Cerebellar cortex (tissue), 1 donor: ENCODE measurements at places on chromosomes 2 and 18.
A peak's percentile ranks its signal among the peaks of the same experiment; 100 is the strongest.

DNA sequence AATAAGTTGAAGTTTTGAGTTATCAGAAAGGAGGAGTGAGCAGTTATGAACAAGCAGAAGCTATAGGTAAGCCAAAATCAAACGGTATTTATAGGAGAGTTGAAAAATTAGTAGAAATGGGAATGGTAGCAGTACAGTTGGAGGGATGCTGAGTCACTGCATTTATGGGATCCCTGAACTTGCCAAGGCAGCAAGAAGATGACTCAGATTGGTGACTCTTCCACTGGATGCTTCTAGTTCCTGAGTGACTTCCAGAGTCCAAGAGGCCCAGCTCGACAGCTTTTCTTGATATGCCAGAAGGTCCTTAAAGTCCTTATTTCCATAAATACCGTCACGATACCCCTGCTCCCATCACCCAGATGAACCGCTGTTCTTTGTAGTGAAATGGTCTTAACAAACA, 31.1 kb upstream of the ACTR3 start:
- no peak for DNase-seq

DNA sequence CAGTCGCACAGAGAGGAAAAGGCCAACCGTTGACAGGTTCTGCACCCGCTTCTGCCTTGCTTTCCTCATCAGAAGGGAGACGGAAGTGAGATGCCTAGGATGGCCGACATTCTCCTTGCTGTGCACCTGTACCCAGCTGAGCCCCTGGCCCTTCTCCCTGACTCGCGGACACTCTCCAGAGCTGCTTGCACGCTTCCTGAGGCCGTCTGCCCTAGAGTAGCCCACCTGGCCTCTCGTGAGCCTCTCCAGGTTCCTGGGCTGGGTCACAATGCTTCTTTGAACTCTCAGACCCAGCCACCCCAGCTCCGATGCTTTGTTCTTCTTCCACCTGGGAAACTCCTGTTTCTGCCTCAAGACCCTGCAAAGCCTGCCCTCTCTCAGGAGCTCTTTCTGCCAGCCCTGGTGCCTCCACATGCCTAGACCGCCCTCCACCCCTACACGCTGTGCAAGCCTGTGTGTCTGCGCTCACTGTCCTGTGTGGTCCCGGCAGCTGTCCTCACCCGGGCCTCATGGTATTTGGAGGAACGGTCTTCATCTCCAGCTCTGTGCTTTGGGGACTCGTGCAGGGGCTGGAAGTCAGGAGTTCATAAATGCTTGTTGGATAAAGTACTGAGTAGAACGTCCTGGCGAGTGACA, 345.4 kb upstream of the SALL3 start:
- DNase-seq = no peak

GRCh38 chr2:70738159-70738558, 29.8 kb downstream of the ADD2 start:
- DNase-seq = no peak

GRCh38 chr2:148658807-148659722, 14.5 kb downstream of the EPC2 start:
- no peak for DNase-seq

- no peak for DNase-seq
Observed at GRCh38 chr2:97998431-97999005, 2.8 kb upstream of the TMEM131 start.

- peak; percentile 8 for DNase-seq
Observed at GRCh38 chr2:211391189-211391567, 834.8 kb downstream of the CPS1 start.

DNA sequence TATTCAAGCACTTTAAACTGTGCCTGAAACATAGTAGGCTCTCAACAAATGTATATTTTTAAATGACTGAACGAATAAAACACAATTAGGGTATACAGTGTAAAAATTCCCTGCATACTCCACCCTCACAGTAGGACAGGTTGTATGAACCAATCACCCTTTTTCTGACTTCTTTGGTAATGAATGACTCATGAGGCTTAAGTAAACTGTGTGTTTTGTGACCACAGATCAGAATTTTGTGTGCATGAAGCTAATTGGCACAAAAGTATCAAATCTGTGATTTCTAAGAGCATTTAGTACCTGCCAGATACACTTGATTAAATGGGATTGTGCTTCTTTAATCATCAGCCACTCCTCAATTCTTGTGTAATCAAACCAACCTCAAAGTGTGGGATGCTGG, 109.9 kb upstream of the MAP4K3 start:
- DNase-seq = no peak

- peak; percentile 46 for DNase-seq
Observed at GRCh38 chr2:234496055-234496834, 636 bp downstream of the ARL4C start.
